ENCODE measurements at places on chromosomes 3 and 15.

DNA sequence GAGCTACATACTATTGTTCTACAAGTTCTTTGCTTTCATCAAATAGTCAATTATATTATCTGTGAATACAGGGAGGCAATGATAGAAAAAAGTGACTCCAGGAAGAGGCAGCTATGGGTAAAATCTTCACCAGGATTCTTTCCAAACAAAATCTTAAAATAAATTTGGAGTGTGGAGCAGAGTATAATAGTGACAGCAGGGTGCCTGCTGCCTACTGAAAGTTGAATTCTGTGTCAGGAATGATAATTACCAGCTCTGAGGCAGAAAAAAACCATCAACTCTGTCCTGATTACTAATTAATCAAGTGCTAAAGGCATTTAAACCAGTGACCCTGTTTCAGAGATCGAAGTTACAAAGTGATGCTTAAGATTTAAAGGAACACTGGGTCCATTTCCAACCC lies 148.0 kb downstream of the DIPK2A start:
- DNase-seq, result no peak

GRCh38 chr15:81146006-81146405 lies 11.9 kb downstream of the CFAP161 start:
- DNase-seq, result no peak

GRCh38 chr3:106116733-106117489 lies 248.1 kb upstream of the CBLB start:
- no peak for DNase-seq

DNA sequence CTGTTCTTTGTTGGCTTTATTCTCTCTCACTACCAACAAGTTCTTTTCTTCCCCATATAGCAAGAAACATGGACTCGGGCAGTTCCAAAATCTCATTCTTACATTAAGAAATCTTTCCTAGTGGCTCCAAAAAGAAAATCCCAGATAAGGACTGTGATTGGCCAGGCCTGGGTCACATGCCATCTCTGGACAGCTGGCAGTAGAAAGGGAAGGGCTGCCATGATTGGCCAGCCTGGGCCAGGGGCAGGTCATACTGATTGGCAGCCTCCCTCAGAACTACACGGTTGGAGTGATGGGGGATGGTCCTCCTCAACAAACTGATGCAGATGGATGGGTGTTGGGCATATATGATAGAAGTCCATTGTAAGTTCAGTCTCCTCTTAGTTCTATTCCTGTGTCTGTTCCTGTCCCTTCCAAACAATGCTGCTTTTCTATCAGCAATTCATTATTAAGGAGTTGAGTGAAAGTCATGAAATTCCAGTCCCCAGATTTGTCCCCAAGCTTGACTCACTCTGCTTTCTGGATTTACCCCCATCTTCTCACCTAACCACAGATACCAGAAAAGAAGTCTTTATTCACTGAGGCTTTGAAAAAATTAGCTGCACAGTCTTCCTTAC lies 175.5 kb downstream of the ATG7 start:
- no peak for DNase-seq

- no peak for DNase-seq
Observed at GRCh38 chr15:77239882-77240608, 169.1 kb upstream of the TSPAN3 start.

DNA sequence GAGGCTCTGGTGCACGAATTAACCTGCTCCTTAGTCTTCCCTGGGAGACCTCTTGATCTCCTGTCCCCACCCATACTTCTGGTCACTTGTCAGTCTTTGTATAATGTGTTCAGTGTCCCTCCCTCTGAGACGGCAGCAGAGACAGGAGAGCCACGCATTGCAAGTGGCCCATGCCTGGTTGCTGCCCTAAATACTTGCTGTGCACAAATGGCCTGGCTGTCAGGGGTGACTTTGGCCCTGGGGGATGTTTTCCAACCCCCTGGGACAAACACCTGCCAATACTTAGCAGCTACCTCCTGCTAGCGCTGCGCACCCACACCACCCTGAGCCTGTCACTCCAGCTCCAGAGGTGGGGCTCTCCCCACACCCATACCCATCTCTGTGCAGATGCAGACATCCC lies 17.2 kb downstream of the KLF13 start:
- no peak for DNase-seq

DNA sequence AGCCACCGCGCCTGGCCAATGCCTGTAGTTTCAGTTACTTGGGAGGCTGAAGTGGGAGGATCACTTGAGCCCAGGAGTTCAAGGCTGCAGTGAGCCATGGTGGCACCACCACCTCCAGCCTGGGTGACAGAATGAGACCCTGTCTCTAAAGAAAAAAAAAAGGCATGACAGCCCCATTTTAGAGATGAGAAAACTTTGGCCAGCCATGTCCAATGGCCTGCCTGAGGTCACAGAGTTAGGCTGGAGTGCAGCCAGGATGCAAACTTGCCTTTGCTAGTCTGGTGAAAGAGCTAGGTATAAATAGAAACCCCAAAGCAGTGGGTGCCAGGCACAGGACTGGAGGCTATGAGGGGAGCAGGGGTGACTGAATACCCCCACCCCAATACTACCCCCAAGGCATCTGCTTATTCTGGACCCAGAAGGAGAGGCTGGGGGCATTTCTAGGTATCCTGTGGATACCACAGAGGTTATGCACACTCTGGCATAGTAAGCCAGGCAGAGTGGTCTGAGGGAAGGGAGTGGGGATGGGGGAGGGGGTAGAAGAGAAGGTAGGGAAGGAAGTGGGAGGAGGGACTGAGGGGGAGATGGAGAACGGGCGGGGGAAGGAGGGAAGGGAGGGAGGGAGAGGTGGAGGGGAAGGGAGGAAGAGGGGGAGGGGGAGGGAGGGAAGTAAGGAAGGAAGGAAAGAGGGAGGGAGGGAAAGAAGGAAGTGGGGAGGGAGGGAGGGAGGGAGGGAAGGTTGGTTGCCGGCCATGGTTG lies 16.2 kb upstream of the C15orf39 start:
- DNase-seq, result no peak

GRCh38 chr15:52232327-52232726 lies 41.1 kb upstream of the GNB5 start:
- no peak for DNase-seq

GRCh38 chr3:87855616-87856015 lies 203.2 kb downstream of the CGGBP1 start:
- no peak for DNase-seq

GRCh38 chr3:184750349-184751083 lies 38.7 kb upstream of the MAGEF1 start:
- no peak for DNase-seq

DNA sequence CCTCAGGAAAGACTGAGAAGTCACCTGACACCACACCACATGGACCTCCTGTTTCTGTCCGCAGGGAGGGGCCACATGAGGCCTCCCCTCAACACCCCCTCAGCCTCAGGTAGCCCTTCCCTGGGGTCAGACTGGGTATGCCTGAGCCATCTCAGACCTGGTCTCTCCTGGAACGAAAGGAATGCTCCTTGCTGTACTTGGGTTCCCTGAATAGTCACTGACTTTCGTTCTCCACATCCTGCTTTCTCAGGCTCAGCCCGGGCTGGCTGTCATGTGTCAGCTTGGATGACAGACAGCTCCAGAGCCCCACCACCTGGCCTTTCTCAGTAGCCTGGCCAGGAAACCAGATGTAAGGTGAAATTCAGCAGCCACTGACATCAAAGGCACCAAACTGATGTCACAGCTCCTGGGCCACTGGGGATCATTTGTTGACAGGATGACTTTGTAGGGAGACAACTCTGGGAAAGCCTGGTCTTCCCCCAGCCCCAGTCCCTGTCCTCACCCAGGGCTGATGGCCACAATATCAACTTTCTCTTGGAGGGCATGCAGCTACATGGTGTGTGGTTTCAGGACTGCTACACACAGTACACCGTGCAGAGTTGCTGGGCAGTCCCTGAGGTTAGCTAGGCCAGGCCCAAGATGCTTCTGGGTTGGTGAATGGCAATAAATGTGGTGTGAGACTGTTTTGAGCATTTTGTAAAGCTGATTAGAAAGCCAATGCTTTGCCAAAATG lies 141.4 kb upstream of the MRPS22 start:
- peak; percentile 11 for DNase-seq

DNA sequence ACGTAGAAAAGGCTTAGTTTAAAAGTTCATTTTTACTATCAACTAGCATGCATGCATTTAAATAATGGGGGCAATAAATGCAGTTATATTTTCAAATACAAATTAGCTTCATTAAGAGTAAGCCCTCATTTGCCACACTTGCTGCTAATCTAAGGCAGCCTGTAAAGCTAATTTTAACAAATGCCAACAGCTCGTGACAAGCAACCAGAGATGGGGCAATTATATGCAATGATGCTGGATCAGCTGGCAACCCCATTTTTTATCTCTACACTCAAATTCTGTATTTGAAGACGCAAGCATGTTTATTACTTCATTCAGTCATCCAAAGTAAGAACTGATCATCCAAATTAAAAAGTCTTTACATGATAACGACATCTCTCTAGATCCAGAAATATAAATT lies 12.1 kb downstream of the RFTN1 start:
- no peak for DNase-seq

GRCh38 chr3:100665230-100665629 lies 44.1 kb upstream of the TFG start:
- DNase-seq, result peak; percentile 60

DNA sequence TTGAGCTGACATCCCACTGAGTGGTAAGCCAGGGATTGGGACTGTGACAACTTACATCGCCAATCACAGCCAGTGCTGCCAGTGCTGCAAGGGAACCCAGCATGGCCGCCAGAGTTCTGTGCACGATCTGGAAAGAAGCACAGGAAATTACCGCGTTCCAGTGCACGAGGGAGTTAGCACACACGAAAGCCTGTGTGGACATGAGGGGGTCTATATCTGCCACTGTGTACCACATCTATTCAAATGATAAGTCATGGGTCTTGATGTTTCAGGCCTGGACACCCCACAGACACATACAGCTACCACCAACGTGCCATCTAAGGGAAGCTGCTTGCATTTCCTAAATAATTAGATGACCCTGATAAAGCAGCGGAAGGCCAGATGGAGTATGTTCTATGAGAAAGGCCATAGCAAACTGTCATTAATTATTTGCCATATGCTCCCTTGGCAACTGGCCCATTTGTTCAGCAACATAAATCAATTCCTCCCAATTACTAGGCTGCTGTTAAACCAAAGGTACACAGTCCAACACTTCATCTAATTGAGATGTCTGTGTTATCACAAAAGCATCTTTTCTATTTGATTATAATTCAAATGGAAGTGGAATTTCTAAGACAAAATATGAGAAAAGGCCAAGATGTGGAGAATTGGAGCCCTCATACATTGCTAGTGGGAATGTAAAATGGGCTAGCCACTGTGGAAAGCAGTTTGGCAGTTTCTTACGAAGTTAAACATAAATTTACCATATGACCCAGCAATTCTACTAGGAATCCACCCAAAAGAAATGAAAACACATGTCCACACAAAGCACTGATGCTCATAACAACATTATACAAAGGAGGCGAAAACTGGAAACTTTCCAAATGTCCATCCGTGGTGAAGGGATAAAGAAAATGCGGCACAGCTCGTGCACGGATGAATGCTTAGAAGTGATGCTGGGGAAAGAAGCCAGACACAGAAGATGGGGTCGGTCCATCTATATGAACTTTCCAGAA lies 108.3 kb downstream of the OCA2 start:
- no peak for DNase-seq

DNA sequence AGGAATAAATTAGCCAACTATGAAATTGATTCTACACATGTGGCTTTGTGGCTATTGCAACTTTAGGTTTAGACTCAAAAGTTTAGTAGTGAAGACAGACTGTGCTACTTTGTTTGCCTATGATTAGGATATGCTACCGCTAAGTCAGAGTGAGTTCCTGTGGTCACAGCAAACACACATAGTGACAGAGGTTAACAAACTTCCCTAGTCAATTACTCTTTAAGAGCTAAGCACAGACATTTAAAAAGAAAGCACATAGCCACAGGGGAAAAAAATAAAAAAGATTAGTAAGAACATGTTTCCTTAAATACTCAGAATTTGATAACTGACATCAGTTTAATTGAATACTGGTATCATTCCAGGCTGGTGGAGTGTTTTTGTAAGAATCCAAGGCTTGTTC lies 207.1 kb downstream of the GBE1 start:
- no peak for DNase-seq

DNA sequence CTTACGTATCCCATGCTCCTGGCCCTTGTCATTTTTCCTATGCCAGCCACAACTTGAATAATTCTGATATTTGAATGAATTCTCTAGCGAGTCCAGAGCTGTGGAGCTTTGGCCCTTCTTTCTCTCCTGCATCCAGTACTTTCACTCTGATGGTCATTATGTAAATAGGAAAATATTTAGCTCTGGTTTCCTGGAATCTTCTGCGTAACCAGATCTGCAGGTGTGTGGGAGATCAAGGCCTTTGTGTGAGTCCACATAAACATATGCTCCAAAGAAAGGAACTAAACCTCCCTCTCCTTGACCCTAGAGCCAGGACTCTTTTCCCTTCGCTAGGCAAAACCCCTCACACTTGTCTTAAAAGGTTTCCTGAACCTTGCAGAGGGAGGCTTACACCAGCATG lies 132.5 kb upstream of the THBS1 start:
- DNase-seq, result no peak

- no peak for DNase-seq
Observed at GRCh38 chr3:4994144-4994730, 15.0 kb downstream of the BHLHE40 start.

- no peak for DNase-seq
Observed at GRCh38 chr15:83930392-83931212, 276.7 kb downstream of the ADAMTSL3 start.

GRCh38 chr15:37061996-37062395 lies 38.4 kb downstream of the MEIS2 start:
- DNase-seq, result no peak

GRCh38 chr3:196246612-196247308 lies 30.4 kb downstream of the SLC51A start:
- no peak for DNase-seq

DNA sequence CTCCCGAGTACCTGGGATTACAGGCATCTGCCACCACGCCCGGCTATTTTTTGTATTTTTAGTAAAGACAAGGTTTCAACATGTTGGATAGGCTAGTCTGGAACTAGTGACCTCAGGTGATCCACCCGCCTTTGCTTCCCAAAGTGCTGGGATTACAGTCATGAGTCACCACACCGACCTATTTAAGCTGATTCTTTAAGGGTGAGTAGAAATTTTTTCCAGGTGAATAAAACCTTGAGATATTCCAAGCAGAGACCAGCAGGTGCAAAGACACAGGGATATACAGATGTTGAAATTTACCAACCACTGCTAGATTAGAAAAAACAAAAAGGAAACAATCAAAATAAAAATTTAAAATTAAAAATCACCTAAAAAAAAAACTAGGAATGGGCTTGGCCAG lies 74.4 kb upstream of the CHRNB4 start:
- DNase-seq, result no peak

DNA sequence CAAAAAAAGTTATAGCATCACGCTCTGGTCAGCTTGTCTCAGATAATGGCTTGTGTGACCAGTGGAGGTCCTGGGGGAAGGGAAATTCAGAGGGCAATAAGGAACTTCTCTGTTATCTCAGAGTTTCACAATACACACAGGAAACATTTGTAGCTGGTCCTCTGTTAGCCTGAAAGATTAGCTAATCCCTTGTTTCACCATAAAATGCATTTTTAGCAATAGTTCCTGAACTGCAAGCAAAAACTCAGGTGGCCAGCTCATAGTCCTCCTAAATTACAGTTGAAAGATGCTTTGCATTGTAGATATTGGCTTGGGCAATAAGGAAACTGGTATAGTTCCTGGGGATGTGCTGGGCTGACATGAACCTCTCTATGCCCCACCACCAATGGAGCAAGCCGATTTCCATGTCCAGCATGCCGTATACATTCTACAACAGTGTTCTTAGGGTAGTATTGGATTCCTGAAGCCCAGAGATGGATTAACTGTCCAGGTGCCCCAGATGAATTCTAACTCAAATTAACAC lies 141.5 kb upstream of the TBL1XR1 start:
- DNase-seq, result no peak

Measured in activated CD4-positive, alpha-beta T cell treated with anti-CD3 and anti-CD28 coated beads, Interleukin-2, amount 10 ng/mL, durations not matched to agents 7 days and 5 days (primary cell).